ENCODE measurements at places on chromosomes 7 and 10.

DNA sequence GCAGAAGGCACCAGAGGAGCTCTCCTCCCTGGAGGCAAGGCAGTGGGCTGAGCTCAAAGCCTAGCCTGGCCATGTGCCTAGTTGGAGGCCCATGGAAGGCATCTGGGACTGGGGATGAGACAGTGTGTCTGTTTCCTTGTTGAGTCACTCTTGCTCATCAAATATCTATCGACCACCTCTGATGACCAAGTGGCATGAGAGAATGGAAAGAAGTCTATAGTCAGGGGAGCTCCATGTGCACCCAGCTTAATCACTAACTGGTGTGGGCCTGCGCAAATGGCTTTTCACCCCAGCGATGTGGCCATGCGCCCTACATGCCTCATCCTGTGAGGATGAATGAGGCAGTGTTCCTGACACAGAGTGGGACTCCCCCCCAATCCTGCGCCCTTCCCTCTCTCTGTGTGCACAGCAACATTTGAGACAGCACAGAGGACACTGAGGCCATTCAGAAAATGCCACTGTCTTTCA is 229.9 kb downstream of the RPS24 start:
- no peak for DNase-seq

DNA sequence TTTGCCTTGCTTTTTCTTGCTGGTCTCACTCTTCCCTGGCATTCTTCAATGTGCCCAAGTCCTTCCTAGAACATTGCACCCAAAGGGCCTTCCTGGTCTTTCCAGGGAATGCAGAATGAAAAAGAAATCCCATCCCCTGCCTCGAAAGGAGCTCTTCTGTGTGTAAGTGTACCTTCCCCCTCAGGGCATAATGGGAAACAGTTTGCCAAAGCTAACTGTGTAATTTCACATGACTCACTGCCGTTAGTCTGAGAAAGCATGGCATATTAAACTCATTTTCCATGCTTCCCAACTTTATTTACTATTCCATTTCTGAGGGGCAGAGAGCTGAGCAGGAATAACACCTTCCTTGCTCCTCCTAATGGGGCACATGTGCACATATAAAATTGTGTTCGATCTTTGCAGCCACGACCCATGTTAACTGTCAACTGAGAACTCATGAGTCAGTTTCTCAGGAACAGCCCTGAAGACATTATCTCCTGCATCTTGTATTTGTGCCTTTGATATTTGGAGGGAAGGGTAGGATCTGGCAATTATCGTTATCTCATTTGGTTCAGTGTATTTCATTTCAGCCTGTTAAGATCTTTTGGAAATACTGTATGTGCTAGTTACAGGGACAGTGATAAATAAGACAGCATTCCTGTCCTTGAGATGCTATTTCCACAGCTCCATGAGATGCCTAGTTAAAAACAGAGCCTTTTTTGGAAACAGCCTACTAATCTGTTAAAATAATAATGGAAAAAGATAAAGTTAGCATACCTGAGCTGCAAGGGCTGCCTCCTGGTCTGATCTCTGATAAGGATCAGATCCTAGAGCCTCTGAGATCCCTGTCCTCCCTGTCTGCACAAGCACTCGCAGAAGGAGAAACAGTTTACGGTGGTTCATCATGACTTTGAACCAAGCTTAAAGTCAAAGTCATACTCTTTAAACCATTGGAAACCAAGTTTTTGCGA is 42.3 kb downstream of the IKZF1 start:
- no peak for DNase-seq

DNA sequence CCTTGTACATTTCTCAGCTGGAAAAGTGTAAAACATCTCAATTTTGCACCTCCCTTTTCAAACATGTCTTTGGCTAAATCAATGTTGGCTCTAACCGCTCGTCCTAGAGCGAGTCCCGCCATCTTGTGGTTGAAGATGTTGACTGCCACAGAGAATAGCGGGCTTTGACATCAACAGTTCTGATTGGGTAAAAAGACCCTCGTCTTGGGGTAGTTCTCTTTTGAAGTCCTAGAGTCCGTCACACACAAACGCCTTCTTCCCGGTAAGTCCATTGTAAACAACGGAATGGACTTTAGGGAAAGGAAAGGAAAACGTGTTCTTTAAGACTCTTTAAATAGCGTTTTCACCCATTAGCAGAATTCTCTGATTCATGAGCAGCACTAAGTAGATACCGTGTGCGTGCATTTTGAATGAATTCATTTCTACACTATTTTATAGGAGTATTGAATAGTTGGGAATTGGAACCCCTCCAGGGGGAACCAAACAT is 452 bp upstream of the RPP30 start:
- peak; percentile 30 for DNase-seq

GRCh38 chr7:41735206-41735605 is 32.3 kb upstream of the INHBA start:
- no peak for DNase-seq

- no peak for DNase-seq
These were observed 57.3 kb downstream of the ST7 start for GRCh38 chr7:117010375-117011133.

GRCh38 chr7:148332191-148333186 is 258.1 kb upstream of the C7orf33 start:
- no peak for DNase-seq

- no peak for DNase-seq
These were observed 71.8 kb downstream of the SEMA3A start for GRCh38 chr7:84122582-84123360.

GRCh38 chr7:110308791-110309190 is 782.1 kb upstream of the LRRN3 start:
- DNase-seq = no peak

- DNase-seq = no peak
These were observed 28.0 kb upstream of the HABP2 start for GRCh38 chr10:113524539-113525490.

DNA sequence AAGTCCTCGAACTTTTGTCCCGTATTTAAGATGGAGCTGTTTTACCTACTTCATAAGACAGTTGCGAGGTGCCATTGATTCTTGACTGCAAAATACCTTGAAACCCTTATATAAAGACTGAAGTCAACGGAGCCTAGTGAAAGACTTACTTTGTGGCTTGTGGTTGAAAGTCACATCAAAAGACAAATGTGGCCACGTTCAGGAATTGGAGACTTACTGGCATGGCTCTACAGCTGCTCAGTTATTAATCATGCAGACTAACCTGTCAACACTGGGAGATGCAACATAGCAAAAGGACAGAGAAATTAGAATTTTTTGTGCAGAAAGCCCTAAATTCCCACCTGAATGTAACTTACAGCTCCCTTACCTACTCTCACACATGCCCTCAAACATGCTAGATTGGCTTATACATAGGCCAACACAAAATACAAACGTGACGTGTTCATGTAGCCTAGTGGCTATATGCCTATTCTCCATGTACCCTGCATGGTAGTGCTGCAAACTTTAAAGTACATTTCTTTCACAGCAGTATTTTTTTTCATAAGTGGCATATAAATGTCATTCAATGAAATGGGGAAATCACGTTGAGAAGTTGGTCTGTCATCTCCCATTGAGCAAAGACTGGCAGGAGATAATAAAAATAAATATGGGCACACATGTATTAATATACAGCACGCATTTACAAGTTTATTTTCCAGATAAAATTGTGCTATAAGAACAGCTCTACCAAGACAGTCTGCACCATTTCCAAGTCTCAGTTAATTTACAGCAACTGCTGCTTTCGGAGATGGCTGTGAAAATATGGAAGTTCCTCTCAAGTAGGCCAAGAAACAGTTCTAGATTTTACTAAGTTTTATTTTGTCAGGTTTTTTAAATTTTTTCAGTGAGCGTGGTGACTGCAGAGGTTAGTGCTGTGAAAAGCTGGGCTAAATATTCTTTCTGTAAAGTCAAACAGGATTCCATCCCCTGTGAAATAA is 170.4 kb upstream of the C7orf33 start:
- no peak for DNase-seq

DNA sequence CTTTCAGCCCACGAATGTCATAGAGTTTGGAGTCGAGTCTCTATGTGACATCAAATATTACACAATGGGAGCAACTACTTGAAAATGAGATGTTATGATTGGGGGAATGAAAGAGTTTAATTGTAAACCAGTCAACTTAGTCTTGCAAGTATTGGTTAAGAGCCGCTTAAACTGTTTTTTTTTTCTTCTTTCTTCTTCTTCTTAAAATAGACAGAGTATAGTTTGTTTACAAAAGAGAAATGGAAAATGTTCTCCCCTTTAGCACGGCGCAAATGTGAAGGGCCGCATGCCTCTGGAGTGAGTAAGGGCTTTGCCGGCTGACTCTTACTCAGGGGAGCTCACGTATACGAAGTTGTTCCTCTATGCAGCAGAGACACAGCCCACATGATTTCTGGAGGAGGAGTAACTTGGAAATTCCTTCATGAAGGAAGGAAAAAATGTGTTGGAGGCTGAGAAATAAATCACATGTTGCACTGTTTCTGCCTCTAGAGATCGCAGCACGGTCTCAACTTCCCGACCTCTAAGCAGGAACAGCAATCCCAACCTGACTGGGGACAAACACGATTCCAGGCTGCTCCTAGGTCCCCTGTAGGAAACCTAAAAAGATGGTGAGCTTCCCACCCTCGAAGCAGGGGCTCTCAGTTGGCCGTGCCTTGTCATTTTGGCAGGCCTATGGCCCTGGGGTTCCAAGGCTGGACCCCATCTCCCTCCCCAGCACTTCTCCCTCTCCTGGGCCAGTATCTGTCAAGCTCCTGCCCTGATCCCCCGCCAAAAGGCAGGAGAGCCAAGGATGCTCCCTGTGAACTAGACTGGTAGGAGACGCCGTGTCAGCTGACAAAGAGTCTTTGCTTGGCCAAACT is 44.8 kb downstream of the MYOF start:
- DNase-seq = no peak

DNA sequence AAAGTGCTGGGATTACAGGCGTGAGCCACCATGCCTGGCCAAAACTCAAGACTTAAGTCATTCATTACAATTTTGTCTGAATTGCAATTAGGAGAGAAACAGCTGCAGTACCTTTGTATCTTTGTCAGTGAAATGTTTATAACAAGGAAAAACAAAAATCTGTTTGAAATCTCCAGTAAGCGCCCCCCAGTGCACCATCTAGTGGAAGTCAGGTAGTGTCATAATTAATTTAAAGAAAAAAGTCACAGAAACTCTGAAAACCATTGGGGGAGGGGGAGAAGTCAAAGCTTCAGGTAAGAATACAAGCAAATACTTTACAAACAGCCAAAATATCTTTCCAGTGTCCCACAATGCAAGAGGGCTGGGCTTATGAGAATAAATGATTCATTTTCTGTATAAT is 2.8 kb downstream of the MPP7 start:
- DNase-seq = no peak

DNA sequence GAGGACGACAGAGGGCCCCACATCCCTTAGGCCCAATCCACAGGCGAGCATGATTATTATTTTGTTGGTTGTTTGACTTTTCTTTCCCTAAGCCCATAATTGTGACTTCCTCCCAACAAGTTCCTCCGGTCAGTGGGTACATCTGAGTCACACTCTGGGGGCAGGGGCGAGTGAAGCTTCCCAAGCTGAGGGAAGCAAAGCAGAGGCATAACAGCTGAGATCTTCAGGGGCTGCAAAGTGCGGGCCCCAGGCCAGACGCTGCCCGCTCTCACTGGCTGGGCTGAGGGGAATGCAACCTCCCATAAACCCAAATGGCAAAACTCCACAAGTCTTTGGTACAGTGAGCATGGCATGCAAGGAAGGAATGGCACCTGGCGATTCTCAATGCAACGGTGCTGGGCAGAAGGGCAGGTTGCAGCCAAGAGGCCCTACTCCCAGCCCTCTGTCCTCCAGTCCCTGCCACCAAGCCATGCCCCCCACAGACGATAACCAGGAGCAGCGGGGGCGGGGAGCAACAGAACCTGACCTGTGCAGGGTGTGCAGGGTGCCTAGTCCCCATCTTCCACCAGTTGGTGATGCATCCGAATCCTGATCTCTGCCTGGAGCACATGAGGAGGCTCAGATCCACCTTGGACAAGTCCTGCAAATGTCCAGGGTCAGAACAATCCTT is 25.3 kb downstream of the TNS3 start:
- DNase-seq = no peak

DNA sequence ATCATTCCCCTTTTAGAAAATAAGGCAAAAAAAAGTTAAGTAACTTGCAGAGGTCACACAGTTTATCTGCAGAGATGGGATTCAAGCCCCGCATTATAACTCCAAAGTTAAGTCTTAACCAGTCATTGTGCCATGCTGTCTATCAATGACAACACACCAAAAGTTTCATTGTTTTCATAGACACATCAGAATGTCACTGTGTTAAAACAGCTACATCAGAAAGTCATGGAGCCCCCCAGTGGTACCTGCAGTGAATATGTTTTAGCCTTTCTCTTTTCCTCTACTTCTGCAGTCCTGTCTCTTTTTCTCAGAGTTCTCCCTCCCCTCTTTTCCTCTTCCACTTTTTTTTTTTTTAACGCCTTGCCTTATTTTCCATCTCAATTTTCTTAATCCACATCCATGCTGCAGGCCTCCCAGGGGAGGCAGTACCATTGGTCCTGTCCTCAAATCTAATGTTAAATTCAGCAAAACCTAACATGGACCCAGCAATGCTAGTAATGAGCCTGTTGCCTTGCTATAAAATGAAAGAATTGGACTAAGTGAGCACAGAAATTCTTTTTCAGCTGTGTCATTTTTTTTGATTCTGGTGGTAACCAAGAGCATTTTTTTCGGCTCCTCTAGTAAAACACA is 3.8 kb upstream of the NRCAM start:
- DNase-seq = peak; percentile 44

DNA sequence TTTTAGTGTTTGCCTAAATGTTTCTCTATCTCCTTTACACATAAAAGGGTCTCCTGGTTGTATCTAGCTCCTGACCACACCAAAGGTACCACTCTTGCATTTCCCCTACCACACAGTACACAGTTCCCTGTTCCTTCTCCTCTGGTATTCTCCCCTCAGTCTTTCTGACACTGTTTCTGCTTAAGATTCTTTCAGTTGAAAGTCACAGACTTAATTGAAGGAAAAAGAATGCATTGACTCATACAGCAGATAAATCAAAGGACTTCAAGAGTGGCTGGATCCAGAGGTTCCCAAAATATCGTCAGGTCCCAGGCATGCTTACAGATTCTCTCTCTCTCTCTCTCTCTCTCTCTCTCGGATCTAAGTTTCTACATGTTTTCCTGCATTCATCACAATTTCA is 185.6 kb upstream of the LRGUK start:
- DNase-seq = no peak

DNA sequence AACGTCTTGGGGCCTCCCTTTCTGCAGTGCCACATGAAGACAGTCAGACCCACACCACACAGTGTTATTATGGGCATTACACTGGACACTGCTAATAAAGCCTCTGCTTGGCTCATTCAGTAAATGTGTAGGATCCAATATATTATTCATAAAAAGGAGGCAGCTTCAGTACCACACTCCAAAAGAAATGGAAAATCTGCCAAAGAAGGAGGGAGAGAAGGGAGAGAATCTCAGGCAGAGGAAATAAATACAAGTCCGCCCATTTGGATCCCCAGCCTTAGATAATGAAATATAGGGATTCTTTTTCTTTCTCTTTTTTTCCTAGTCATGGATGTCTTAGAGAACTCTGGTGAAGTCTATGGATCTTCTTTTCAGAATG is 162.2 kb downstream of the ELMO1 start:
- DNase-seq = no peak
